ENCODE measurements at places on chromosomes 12 and 14.

- no peak for DNase-seq
Measured at GRCh38 chr14:87696485-87696884, 296.5 kb downstream of the GALC start.

DNA sequence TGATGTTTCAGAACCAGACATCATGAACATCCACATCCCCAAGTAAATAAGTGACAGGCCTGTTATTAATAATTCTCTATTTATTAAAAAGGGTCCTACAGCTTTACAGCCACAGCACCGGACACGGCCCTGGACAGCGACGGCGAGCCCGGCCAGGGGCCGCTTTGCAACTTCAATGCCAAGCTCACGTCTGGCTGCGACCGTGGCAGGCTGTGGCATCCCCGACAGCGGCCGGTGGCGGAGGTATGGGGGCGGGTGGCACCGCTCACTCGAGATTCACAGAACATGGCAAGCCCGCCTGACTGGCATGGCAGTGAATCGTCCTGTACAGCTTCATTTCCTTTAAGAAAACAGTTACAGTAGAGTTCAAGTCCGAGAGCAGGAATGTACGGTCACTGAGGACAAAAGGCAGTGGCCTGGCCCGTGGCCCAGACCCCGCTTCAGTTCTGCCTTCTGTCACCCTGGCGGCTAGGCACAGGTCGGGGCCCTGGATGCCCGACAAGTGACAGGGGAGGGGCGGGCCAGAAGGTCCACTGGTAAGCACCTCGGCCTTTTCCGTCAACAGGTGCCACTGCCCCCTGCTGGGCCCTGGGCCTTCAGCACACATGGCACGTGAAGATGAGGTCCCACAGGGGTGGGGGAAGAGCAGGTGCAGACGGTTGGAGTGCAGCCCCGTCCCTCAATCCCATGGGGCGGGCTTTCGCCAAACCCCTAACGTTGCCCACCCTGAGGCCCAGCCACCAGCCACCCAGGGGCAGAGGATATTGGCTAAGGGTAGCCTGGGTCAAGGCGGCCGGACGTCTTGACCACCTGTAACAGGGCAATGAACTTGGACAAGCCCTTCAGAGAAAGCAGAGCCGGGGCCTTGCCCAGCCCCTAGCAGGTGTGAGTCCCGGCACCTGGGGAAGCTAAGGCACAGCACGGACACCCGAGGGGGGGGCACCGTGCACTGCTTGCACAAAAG is 30.3 kb downstream of the HIP1R start:
- DNase-seq = no peak

GRCh38 chr12:12004524-12004923 is 66.2 kb upstream of the BCL2L14 start:
- no peak for DNase-seq

- no peak for DNase-seq
Measured at GRCh38 chr12:50551866-50552265, 47.1 kb downstream of the DIP2B start.

GRCh38 chr12:50186681-50187080 is 19.5 kb upstream of the CERS5 start:
- DNase-seq = no peak

GRCh38 chr14:99527026-99527425 is 45.8 kb downstream of the CCNK start:
- DNase-seq = no peak

DNA sequence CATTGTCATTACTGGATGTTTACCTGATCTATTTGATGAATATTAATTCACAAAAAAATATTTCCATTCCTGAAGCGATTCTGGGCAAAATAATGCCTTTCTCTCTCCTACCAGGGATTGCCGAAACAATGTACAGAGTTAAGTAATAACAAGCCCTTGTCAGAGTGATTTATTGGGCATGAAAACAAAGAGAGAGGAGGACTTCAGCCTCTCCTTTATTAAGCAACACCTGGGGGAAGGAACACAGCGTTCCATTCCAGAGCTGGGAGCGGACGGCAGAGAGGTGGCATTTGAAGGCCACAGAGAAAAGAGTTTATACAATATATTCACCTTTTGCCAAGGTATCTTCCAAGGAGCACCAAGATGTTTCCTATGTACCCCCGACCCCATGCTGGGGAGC is 165.8 kb downstream of the KSR2 start:
- DNase-seq = no peak

- DNase-seq = no peak
Measured at GRCh38 chr12:124976999-124977398, 11.9 kb downstream of the DHX37 start.

Data from NCI-H446 (cell line).